ENCODE measurements at places on chromosomes 5 and 9.
A peak's percentile ranks its signal among the peaks of the same experiment; 100 is the strongest.

GRCh38 chr5:35773967-35774366 is 82.7 kb upstream of the IL7R start:
- DNase-seq, result no peak

- DNase-seq, result no peak
These were observed 89.8 kb upstream of the TUT7 start for GRCh38 chr9:86443992-86444391.

DNA sequence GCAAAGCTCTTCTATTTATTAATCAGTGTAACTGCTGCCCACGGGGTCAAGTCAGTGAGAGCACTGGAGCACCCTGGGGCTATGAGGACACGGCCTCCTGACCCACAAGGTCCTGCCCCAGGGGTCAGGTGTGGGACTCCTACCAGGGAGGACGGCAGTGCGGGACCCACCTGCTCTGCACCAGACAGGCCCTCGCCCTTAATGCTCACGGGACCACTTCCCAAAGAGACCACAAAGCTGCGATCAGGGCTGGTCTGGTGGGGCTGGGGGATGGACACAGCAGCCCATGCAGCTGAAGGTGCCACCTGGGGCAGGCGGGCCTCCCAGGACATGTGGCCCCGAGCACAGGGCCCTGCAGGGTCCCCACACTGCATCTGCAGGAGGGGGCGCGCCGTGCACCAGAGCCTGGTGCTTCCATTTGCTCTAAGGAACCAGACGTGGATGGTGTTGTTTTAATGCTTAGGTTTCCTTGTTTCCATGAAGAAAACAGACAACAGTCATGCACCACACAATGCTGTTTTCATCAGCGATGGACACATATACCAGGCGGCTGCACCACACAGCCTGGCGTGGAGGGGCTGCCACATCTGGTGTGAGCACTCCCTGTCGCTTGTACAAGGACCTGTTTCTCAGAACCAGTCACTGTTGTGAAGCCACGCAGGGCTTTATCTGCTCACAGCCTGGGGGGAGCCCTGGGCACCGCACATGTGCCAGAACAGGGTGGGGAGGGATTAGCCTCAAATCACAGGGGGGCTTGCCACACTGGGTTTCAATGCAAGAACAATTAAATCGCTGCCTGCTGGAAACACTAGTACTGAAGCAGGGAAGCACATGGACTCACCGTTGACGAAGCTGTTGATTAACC is 22.6 kb downstream of the CLPTM1L start:
- DNase-seq, result no peak

DNA sequence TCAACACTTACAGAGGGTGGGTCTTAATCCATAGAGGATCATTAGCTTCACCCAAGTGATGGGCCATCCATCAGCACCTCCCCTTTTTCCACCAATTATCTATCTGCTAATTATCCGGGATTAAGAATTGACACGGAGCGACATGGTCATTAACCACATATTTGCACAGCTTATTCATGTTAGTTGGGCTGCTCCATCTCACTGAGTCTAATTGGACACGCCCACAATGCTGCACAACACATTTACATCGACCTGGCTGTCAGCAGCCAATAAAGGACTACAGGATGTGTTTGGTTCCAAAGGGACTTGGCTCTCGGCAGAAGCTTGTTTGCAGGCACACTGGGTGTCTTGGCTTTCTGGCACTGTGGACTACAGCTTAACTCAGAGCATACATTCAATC is 21.6 kb downstream of the FOXE1 start:
- DNase-seq, result no peak

- DNase-seq, result no peak
These were observed 103.1 kb downstream of the PAX5 start for GRCh38 chr9:36930941-36931340.

DNA sequence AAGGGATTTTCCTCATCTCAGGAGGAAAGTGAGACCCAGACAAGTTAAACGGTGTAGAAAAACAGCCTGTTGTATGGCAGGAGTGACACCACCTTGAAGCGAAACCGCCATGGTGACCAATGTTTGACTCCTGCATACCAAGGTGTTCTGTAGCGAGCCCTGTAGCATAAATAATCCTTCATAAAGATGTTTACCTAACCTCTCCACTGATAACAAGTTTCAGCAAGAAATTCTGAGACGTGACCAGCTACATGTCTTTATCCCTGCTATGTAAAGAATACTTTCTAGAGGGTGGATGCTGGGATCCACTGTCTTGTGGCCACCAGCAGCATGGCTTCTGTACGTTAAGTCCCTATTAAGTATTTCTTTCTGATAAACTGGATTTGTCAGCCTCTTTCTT is 148.1 kb downstream of the MPDZ start:
- no peak for DNase-seq

- no peak for DNase-seq
These were observed 57.2 kb upstream of the LRRTM2 start for GRCh38 chr5:138932171-138932810.

- no peak for DNase-seq
These were observed 134.0 kb downstream of the IRX1 start for GRCh38 chr5:3729631-3730030.

GRCh38 chr9:82606492-82607382 is 456.2 kb downstream of the RASEF start:
- DNase-seq, result no peak

DNA sequence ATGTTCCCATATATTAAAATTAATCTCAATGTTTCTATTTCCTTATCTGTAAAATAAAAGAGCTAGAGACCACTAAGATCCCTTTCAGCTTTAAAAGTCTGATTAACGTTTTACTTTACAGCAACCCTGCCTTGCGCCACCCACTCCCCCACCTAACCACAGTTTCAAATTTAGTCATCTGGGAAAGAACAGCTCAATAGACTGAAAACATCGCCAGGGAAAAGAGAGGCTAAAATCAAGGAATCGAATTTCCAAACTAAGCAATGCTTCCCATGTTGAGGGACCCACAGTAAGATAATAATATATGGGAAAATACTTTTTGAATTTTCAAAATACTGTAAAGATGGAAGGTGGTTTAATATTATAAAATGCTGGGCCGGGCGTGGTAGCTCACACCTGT is 6.6 kb downstream of the SAXO1 start:
- no peak for DNase-seq

GRCh38 chr9:137369061-137369787 is 53.7 kb downstream of the EXD3 start:
- DNase-seq, result no peak

DNA sequence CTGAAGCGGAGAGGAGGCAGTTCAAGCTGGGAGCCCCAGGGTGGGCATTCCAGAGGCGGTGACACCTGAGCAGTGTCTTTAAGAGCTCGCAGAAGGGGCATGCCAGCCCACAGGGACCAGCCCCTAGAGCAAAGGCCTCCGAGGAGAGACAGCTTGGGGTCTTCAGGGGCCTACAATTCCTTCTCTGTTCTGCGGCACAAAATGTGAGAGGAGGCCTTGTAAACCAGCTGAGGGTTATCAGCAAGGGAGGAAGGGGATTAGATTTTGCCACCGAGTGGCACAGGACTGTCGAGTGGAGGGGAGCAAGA is 505 bp upstream of the SIGMAR1 start:
- DNase-seq, result no peak

DNA sequence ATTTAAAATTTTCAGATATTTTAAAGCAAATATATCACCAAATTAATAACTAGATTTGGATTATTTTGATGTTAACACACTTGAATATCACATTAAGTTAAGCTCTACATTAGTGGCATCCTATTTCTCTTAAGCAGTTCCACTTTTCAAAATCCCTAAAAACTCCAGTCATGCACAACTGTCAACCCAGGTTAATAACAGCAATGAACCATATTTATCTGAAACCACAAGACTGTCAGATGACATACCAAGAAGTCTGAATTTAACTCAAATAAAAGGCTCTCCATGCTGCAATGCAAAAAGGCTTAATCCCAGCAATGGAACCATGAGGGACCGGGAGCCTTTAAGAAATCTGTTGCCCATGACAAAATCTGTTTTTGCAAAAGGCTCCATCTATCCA is 27.5 kb downstream of the FNIP1 start:
- no peak for DNase-seq

DNA sequence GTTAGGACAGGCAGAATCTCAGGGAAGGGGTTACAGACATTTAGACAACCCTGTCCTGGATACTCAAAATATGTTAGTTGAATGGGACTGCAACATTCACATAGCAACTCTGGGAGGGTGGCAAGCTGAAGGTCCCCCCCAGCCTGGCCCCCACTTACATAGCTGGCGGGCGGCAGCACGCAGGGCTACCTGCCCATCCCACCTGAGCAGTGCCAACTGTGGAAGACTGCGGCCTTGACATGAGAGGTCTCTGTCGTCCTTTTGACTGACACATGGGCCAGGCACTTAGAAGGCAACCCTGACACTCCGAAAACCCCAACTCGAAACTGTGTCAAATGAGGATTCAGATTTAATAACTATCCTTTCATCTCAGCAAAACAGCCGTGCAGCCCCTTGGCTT is 16.5 kb downstream of the PAX5 start:
- DNase-seq, result no peak

GRCh38 chr5:83472213-83472507 is 616 bp downstream of the VCAN start:
- DNase-seq, result no peak

DNA sequence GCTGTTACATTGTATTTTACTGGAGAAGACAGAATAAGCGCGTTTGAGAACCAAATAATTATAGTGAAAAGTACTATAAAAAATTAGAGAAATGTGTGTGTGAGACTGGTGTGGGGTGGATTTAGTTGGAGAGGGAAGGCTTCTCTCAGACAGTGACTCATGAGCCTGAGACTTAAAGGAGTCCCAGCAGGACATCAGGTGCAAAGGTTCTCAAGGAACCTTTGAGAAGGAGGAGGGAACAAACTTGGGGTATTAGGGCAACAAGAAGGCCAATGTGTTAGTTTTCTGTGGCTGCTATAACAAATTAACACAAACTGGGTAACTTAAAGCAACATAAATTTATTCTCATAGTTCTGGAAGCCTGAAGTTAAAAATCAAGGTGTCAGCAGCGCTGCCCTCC is 4.9 kb downstream of the DDX4 start:
- DNase-seq, result no peak

DNA sequence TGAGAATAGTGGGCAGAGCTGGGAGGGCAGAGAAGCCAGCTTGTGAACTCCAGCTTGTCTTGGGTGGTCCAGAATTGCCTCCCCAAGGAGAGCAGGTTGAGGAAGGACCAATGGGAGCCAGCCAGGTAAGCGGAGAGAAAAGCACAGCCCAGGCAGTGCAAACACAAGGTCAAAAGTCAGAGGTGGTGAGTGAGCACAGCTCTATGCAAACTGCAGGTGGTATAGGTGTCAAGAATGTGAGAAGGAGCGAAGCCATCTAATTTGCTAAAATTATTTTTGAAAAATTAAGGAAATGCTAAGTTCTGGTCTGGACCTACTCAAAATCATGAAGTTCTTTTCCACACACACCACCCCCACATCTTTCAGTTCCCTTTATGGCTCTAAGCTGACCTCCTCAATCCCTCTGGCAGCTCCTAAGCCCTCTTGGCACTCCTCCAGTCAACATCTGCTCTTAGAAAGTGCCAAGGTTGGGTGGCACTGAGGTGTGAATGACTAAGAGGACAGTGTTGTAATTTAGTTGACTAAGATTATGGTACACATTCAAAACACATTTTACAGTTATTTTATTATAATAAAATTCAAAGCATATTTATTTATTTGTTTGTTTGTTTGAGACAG is 6.6 kb upstream of the OTULINL start:
- DNase-seq, result no peak

GRCh38 chr5:54993318-54993717 is 7.9 kb upstream of the ESM1 start:
- DNase-seq, result no peak

GRCh38 chr5:146018514-146019375 is 82.4 kb downstream of the SH3RF2 start:
- DNase-seq, result no peak

DNA sequence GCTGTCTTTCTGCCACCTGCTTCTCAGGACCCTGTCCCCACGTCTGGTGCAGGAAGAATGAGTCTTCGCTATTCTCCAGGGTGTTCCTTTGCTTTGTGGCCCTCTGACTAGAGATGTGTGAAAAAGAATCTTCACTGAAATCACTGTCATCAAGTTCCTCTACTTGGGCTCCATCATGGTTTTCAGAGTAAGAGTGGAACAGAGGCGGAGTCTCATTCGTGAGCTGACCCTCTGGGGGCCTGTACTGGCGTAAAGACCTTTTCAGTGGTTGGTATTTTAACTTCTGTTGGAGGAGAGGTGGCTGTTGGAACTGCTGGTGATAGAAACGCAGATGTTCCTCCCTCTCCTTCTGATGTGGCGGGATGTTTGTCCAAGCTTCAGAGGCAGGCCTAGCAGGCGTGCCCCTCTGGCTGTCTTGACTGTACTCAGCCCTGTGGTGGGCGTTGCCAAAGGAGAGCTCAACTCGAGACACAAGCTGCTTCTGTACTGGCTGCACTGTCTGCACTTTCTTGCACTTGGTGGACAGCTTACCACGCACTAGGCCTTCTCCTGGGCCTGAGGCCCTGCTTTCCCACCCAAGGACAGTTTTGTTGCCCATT is 72.0 kb downstream of the KIF24 start:
- no peak for DNase-seq

GRCh38 chr9:92278110-92278509 is 15.4 kb downstream of the IARS1 start:
- DNase-seq, result no peak

DNA sequence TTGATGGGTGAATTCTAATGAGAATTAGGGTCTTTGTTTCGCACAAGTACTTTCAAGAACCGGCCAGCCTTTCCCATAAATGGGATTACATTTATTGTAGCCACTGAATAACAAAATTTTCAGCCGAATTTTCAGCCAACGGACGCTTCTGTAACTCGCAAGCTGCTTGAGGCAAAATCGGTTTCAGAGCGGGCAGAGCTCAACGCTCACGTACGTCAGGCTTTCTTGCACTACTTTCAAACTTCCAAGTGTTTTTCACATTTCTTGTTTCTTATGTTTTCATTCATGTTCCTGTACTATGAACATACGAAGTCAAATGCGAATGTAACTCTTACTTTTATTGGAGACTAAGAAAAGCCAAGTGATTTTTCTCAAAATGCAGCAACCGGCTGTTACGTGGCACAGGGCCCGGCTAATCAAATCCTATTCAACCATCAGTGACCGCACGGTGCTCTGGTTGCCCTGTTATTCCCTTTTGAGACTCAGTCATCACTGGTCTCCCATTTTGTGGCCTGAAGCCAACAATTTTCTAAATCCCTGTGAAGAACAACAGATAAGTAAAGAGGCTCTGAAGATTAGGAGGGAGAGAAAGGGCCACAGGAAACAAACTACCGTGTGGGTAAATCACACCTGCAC is 68.5 kb downstream of the SLC28A3 start:
- no peak for DNase-seq

DNA sequence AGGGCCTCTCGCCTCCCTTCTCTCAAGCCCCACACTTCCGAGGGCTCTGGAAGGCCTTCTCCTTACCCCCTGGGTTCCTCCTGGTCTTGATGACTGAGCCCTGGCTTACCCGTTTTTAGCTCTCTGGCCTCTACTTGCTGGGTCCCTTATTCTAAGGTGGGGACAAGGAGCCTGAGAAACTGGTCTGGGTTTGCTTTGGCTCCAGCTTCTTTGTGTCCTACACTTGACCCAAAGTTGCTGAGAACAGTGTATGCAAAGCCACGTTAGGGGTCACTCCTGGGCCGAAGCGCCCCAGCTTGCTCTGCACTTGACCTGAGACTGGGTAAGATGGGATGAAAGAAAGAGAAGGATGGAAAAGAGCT is 788 bp downstream of the ZNF346 start:
- DNase-seq, result no peak

GRCh38 chr9:109012876-109013678 is at the start of gene CTNNAL1:
Gene CTNNAL1 (minus strand): TSS chr9:109013499. CDS start chr9:109013442, 57 bp downstream.
- peak; percentile 82 for DNase-seq

GRCh38 chr5:73768-74502 is 18.0 kb upstream of the PLEKHG4B start:
- no peak for DNase-seq
